Right cardiac atrium (tissue), 5 donors: ENCODE measurements at places on chromosomes 6 and 20.

DNA sequence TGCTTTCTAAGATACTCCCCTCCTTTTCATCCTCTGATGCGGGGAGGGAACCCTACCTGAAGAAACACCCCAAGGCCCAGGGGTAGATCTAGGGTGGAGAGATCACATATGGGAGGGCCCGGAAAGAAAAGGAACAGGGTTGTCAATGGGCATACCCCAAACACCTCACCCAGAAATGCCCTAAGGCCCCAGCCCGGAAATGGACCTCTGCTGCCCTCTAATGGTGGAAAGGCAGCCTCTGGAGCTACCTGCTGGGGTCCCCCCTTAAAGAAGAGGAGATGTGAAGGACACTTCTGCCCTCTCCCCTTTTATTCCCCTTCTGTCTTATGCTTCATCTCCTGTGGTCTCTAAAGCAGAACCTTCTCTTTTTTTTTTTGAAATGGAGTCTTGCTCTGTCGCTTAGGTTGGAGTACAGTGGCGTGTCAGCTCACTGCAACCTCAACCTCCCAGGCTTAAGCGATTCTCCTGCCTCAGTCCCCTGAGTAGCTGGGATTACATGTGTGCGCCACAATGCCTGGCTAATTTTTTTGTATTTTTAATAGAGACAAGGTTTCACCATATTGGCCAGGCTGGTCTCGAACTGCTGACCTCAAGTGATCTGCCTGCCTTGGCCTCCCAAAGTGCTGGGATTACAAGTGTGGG lies 458 bp upstream of the ARMC12 start:
- peak; percentile 89 for DNase-seq

GRCh38 chr20:60934724-60935123 lies 317.3 kb upstream of the CDH4 start:
- DNase-seq: no peak

DNA sequence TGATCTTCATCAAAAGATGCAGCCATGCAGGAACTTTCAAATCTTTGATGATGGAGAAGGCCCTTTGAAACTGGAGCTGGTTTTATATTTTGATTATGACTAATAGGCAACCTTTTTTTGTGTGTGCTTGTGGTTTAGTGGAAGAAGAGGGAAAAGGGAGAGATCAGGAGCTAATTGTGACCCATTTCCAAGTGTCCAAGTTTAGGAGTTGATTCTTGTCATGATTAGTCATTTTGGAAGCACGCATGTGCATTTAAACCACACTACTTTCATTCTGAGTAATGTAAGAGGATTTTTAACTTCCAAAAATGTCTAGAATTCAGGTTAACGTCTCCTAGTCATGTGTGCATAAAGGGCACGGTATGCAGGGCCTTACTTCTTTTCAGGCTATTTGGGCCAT lies 3.5 kb downstream of the FOXO3 start:
- no peak for DNase-seq

- DNase-seq: no peak
Observed at GRCh38 chr6:68747110-68747790, 112.2 kb downstream of the ADGRB3 start.

DNA sequence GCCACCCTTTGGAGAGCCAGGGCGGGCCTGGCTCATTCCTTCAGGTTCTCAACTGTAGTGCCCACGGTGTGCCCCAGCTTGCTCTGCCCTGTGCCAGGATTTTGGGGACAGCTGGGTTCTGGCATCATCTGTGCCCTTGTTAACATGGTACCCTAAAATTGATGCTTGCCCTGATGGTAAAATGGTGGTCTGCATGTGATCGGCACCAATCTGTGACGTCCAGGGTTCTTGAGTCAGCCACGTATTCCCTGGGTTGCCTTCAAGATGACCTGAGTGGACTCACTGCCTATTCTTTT lies 31.2 kb upstream of the APCDD1L start:
- DNase-seq: no peak

- no peak for DNase-seq
Observed at GRCh38 chr6:15023448-15023847, 222.4 kb upstream of the JARID2 start.

DNA sequence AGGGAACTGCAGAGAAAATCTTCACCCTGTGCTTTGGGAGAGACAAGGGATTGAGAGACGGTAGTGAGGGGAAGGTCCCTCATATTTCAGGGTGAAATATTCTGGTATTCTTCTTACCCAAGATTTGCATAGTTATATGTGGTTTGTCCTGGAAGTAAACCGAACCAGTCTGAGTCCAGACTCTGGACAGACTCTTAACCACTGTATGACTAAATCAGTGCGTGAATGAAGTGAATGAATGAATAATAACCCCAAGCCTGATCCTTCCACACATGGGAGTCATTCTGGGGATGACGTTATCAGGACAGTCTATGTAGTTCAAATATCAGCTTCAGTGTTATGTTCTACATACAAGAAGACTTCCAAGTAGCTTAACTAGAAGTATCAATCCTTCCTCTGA lies 690.7 kb downstream of the KIF16B start:
- DNase-seq: no peak
